ENCODE measurements at places on chromosomes 12 and 14.

DNA sequence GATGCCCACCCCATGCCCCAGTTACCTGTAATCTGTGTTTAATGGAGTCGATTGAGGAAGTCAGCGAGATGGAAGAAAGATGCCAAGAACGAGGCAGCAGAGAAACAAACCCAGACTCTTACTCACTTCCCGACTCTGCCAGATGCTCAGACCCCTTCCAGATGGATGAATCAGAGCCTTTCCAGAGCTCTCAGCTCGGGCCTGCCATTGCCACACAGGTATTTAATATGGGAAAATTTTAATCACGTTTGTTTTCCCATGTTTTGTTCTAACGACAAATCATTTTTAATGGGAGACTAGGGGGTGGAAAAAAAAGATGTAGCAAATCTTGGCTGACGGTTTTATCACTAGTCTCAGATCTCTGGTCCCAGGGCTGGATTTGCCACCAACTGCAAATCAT, 72.5 kb upstream of the SRRM4 start:
- DNase-seq, result no peak

DNA sequence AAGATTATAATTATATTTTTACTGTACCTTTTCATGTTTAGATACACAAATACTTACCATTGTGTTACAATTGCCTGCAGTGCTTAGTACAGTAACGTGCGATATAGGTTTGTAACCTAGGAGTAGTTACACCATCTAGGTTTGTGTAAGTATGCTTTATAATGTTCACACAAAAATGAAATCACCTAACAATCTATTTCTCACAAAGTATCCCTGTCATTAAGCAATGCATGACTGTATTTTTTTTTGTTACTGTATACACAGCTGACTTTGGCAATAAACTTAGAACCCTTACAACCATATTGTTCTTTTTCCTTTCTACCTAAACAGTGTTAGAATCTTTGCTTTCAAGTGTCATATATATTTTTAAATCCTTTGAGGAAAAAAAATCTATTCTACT, 303.0 kb upstream of the E2F7 start:
- DNase-seq, result no peak

DNA sequence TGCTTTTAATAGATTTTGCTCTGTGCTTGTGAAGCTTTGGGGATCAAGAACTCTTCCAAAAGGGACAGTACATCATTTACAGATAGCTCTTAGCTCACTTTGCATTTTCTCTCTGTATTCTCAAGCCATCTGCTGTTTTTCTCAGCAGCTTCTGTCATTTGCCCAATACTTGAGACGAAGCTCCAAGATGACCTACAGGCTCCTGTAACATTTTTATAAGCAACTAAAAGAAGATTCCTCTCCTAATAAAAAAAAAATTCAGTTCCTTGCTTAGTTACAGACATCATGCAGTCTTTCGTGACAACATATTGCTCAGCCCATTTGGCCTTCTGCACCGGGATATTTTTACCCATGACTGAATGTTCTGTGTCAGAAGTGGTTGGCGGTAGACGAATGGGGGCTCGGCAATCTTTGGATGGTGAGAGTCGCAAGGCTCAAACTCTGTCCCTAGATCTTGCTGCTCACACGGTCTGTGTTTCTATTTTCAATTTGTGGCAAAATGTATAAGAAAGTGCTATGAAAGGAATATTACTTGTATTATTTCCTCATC, 215.6 kb downstream of the FSCB start:
- no peak for DNase-seq

- no peak for DNase-seq
Measured at GRCh38 chr12:22919883-22920282, 294.9 kb downstream of the ETNK1 start.

GRCh38 chr14:90277581-90278198, 21.3 kb downstream of the PSMC1 start:
- no peak for DNase-seq

GRCh38 chr14:104917116-104917515, 7.6 kb upstream of the PLD4 start:
- DNase-seq, result no peak

DNA sequence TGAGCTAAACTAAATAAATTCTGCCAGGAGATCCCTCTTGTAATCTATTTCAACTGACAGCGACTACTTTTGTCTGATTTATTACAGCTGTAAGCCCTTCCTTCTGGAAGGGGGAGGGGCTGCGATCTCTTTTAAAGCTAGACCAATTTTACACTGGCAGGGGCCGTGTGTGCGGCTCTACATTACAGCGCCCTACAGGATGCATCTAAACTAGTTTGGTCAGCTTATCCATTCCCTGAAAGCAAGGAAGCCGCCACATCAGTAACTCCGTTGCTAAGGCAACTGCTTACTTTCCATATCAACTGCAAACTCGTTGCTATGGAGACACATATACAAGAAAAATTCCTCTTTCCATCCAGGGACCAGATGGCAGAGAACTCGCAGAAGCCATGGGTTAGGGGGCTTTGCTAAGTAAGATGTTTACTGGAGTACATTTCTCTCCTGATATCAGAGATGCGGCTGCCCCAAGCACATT, 17.4 kb downstream of the FOXN3 start:
- DNase-seq, result peak; percentile 27

DNA sequence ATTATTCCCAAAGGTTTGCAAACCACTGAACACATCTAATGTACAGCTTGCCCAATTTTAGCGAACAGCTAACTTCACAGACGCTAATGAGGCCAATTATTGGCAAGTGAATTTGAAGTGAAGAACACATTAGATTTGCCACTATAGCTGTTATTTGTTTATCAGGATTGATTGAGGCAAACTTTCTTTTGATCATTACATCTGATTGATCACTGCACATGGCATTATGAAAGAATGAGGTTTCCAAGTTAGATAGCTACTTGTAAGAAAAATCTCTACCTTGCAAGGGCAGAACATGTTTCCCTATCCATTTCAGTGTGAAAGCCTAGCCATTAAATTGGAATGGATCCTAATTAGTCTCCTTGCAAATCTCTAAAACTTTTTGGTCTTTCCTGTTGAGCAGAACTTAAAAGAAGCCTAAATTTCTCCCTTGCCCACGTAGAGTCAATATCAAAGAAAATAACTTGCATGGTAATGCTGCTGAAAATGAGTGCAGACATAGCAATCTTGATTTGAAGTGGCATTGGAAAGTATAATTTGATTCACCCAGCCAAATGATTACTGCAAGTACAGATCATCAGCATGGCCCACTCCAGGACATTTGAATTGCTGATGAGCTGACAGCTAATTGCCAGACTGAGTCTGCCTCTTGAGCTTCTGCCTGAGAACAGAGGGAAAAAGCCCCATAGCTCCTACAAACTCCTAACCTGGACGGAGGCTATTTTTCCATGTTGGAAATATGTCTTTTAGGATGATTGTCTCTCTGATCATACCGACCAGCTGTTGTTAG, 98.6 kb downstream of the TPH2 start:
- no peak for DNase-seq

DNA sequence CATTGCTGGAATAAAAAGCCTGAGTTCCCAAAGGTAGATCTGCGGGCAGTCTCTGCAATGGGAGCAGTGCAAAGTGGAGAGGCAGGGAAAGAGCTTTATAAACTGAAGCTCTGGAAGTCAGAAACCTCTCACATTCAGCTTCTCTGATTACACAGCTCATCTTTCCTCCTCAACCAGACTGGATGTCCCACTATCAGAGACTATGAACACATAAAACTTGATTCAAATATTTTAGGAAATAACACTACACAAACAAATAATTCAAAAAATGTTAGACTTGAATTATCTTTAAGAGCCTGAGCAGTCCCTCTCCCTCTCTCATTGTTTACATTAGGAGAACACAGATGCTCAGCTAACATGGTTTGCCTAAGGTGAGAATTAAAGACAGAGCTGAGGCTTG, 72.9 kb downstream of the DENND5B start:
- no peak for DNase-seq

- no peak for DNase-seq
Measured at GRCh38 chr12:550473-551260, 90.9 kb downstream of the B4GALNT3 start.

DNA sequence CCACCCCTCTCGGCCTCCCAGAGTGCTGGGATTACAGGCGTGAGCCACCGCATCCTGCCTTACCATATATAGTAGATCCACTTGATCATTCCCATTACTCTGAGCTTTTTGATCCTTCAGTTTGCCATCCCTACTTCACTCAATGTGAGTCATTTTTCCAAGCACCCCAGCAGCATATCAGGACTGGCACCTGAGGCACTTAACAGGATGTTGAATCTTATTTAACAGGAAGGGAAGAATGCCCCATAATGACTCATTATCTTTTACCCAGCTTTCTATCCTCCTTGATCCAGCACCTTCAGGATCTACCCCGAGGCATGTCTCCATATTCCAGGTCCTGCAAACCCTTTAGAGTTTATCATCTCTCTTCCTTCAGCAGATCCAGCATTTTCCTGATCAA, 84.9 kb upstream of the CMKLR1 start:
- DNase-seq, result no peak

DNA sequence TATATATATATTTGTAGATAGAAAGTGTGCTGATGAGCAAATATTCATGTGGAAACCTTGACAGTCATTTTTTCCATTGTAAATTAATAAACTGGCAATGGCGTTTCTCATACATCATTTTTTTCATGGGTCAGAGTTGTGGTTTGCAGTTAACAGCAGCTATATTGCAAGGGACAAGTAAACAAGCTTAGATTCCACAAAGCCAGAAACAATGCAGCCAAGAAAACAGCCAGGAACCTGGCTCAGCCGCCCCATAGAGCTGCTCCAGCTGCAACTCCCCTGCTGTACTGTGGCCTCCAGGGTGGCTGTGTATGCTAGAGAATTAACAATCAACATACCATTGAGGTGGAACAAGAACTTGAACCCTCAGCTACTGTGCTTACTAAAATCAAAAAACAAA, 298.2 kb downstream of the TMEM132D start:
- DNase-seq, result no peak

DNA sequence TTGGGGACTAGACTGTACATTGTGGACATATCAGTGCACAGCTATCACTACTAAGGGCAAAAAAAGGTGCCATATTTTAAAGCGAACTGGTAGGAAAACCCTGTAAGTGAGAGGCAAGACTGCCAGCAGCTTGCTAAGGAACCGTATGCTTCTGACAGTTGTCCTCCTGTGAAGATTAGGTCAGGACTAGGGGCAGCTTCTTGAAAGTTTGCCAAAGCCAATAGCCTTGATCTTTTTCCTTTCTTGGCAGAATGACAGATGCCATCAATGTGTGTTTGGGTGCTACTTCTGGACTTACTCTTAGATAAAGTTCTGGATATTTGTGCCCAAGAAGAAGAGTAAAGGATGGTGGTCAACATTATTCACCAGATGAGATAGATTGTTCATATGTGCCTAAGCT, 7.4 kb downstream of the DAAM1 start:
- no peak for DNase-seq

DNA sequence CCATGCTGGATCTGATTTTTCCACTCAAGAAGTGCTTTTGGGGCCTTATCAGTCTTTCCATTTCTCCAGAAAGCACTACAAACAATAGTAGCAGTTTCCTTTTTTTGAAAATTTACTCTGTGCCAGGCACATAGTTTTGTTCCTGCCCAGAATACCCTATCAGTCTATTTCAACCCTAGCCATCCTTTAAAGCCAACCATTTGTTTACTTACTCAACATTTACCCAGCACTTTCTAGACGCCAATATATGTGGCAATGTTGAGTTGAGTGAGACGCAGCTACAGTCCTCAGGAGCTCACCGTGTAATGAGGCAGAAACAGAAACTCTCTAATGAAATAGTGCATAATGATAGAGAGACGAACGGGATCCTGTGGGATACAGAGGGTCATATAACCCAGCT, 32.9 kb upstream of the CHST11 start:
- DNase-seq, result no peak

GRCh38 chr14:24258548-24259265, 4.3 kb downstream of the TGM1 start:
- no peak for DNase-seq

DNA sequence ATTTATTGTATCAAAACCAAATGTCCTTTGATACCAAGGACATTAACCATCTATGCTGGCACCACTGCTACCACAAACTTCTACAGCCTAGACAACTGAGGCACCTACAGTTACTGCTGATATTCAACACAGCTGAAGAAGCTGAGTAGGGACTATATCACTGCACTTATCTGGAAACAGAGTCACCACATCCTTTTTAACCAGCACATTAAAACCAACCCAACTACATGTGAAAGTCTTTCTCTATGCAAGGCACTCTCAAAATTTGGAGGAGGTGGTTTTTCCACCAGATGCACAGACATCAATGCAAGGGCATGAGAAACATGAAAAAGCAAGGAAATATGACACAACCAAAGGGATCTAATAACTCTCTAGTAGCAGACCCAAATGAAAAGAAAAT, 7.7 kb upstream of the SFSWAP start:
- no peak for DNase-seq

DNA sequence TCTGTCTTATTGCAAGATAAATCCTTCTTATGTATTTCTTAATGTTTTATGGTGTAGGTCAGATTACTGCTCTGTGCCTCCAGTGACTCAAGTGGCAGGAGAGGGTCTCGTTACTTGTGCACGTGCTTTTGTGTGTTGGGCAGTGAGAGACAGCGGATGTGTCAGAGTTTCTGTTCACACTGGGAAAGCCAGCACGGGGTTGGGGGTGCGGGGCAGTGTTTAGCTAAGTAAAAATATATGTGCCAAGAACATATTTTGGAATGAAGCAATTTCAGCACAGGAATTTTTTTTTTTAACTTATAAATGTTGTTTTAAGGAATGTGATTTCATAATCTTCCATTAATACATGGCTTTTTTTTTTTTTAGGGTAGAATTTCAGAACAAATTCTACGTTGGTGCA, 4.5 kb upstream of the DNAH10 start:
- peak; percentile 5 for DNase-seq

GRCh38 chr12:106760184-106760531, 14.3 kb upstream of the RIC8B start:
- no peak for DNase-seq

- DNase-seq, result no peak
Measured at GRCh38 chr14:60679566-60680258, 30.4 kb upstream of the SIX1 start.

DNA sequence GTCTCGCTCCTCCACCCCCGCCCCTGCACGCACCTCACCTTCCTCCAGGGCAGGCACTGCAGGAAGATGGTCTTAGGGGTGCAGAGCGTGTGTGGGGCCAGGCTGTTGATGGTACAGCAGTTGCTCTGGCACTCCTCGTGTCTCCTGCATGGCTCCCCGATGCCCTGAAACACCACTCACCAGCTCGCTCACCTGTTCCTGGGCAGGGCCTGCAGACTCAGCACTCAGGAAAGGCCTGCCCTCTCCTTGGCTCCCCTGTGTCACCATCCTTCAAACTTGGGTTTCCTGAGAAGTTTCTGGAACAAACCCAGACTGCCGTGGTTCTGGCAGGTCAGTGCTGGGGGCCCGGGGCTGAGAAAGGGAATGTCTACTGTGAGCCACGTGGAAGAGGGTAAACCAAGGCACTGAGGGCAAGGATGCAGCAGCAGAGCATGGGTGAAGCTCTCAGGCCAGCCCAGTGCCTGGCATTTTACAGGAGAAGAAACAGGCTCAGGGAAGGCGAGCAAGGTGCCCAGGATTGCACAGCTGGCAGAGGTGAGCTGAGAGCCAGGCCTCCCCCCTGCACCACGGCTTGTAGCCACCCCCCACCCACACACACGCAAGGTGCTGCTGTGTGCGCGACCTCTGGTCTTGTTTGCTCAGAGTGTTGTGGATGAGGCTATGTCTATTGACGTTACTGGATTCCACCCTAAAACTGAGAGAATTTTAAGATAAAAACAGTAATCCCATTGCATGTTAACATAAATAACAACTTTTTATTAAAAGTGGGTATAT, 5.5 kb downstream of the LRCOL1 start:
- DNase-seq, result no peak

Data from NCI-H226 (cell line).